ENCODE measurements at places on chromosomes 2 and 18.

DNA sequence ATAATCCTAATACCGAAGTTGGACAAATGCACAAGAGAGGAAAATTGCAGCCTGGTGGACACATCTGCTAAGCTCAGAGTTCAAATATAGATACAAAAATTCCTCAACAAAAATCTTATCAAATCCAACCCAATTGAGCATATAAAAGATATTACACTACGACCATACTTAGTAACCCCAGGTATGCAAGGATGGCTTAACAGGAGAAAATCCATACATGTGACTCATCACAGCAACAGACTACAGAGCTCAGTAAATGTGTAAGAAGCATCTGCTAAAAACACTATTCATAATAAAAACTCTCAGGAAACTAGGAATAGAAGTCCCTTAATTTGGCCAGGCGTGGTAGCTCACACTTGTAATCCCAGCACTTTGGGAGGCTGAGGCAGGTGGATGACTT, 28.3 kb downstream of the HS6ST1 start:
- no peak for DNase-seq

DNA sequence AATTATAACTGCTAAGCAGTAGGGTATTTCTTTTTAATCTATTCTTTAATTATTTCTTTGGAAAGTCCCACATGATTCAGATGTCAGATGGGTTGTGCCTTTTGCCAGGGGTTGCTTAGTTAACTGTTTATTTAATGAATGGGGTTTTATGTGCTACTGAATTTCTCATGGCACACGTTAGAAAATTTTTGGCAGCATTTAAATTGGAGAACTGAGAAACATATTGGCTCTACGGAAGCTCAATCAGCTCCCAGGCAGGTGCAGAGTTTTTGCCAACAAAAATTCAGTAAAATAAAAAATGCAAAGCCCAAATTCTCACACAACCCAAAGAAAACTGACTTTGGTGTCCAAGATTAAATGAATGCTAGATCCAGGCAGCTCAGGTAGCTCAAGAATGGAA, 467.2 kb downstream of the NRXN1 start:
- DNase-seq, result no peak

GRCh38 chr2:201908901-201909300, 102.6 kb downstream of the CDK15 start:
- DNase-seq, result no peak

DNA sequence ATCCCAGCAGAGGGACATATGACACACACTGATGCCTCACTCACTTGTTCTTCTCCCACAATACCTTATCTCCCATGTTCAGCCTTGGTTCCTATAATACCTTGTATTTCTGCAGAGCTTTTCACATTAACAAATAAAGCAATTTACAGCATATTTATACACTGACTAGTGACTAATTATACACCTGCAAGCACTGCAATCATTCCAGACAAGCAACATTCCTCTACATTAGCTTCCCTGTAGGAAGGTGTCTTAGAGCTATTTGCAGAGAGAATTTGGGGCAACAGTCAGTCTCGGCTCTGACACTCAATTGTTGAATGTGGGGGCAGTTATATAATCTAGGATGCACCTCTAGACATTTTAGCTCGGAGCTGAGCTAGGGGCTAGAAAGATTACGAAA, 9.5 kb upstream of the INSIG2 start:
- no peak for DNase-seq

GRCh38 chr2:43774617-43775016, 778 bp downstream of the DYNC2LI1 start:
- no peak for DNase-seq

GRCh38 chr2:233270366-233270765, 18.9 kb downstream of the ATG16L1 start:
- no peak for DNase-seq

GRCh38 chr2:56199492-56199891, 15.7 kb downstream of the CCDC85A start:
- no peak for DNase-seq

DNA sequence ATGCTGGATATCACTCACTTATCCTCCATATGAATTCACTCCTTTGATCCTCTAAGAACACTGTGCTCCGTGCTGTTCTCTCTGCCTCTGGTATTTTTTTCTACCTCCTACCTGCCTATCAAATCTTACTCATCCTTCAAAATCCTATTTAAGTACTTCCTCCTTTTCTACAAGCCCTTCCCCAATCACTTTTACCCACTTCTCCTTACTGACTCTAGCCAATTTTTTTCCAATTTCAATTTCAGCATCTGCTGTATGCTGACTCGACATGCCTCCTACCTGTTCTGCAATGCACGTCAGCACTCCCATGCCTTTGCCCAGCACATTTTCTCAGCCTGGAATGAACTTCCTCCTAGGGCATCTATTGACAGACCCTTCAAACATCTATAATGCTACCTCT, 37.3 kb upstream of the LNPK start:
- DNase-seq, result no peak

DNA sequence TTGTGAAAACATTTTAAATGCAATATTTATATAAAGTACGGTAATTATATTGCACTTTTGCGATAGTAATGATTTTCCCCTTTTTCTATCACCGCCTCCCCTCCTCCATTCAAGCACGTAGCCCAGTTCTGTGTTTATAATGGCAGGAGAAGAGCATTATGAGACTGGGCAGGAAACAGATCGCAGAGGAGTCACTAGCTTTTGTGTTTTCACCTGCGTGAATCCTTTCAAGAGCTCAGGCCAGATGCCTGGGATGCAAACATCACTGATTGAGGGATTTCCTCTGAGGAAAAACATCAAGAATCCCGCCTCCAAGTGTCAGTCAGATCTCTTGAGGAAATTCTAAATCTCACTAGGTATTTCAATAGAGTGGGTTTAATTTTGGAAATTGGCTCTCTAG, 178.4 kb upstream of the FN1 start:
- DNase-seq, result no peak

- DNase-seq, result no peak
Observed at GRCh38 chr2:236889791-236890704, 195.6 kb upstream of the COPS8 start.

DNA sequence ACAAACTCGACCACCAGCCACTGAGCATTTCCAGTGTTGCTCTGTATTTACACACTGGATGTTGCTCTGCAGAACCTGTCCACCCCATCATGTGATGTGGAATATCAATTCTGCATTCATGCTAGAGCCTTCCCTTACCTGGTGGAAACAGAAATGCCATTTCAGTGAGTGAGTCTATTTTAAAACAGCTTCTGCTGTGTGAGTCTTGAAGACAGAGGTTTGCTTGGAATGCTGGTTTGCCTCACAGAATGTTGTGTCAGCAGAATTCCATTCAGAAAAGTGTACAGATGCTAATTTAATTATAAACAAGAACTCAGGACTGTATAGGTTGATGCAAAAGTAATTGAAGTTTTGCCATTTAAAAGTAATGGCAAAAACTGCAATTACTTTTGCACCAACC, 118.3 kb downstream of the MAP3K20 start:
- DNase-seq, result no peak

DNA sequence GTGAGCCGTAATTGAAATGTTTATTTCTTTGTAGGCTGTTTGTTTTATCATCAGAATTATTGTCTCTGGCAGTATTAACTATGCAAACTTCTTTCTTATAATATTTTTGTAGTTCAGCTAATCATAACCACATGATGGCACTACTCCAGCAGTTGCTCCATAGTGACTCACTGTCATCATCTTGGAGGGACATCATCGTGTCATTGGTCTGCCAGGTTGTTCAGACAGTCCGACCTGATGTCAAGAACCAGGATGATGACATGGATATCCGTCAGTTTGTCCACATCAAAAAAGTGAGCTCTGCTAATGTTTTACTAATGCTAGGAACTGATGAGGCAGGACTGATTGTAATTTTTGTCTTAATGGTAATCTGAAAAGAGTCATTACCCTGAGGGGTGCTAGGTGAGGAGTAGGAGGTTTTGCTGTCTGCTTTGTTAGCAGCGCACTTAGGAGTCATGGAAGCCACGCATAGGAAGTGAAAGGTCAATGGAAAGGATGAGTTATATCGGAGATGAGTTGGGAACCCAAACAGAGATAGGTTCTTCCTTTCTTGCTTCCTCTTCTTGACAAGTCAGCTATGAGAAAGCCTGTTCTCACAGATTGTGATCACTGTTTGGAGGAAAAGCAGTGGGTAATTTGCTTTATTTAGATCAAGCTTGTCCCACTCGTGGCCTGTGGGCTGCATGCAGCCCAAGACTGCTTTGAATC, 49.2 kb downstream of the PIKFYVE start:
- DNase-seq, result no peak

Measured in activated T-cell treated with anti-CD3 and anti-CD28 coated beads for 48 hours (primary cell).